NCI-H187 treated with DMSO at 0.1 percent for 48 hours (cell line): ENCODE measurements at places on chromosomes 6 and 20.

GRCh38 chr6:246352-246751 is 45.9 kb upstream of the DUSP22 start:
- DNase-seq: no peak

GRCh38 chr6:168180548-168181011 is 101.6 kb upstream of the FRMD1 start:
- DNase-seq: no peak

DNA sequence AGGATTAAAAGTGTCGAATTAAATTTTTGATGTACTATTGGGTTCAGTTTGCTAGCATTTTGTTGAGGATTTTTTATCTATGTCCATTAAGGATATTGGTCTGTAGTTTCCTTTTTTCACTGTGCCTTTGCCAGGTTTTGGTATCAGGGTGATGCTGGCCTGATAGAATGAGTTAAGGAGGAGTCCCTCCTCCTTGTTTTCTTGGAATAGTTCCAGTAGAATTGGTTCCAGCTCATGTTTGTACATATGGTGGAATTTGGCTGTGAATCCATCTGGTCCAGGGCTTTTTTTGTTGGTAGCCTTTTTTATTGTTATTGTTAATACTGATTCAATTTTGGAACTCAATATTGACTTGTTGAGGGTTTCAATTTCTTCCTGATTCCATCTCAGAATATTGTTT is 141.8 kb downstream of the SIM1 start:
- DNase-seq: no peak

DNA sequence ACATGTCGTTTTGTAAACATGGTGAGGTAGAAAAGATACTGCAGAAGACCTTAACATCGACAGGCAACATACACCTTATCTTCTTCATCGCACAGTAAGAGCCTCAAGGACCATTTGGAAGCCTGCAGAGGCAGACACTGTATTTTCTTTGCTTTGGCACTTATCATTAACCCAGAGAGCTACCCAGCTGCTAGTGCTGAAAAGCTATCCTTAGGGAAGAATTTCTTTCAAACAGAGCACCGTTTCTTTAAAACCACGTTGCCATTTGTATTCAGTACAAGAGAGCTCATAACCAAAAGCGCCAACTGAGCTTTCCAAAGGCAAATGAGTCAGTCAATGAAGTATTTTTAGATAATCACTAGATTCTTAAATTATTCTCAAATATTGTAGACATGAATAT is 306.6 kb downstream of the EPM2A start:
- DNase-seq: peak; percentile 22

GRCh38 chr6:13235339-13235738 is 93.0 kb downstream of the TBC1D7 start:
- DNase-seq: no peak

GRCh38 chr6:133754298-133754697 is 134.6 kb upstream of the TCF21 start:
- no peak for DNase-seq

DNA sequence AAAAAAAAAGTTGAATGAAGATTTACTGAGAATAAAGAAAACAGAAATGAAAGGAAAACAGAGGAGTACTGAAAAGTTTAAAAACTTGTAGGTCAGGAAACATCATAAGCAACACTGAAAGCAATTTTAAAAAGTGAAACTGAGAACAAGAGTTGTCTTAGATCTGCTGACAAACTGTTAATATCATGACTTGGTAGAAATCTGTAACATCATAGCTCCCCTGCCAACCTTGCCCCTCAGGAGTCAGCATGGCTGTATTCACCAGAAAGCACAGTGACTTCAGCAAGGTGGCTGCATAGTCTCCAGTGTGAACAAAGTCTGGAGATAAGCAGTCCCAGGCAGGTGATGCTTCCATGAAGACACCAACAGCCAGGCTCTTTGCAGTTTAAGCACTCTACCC is 5.3 kb downstream of the NAA20 start:
- DNase-seq: no peak

DNA sequence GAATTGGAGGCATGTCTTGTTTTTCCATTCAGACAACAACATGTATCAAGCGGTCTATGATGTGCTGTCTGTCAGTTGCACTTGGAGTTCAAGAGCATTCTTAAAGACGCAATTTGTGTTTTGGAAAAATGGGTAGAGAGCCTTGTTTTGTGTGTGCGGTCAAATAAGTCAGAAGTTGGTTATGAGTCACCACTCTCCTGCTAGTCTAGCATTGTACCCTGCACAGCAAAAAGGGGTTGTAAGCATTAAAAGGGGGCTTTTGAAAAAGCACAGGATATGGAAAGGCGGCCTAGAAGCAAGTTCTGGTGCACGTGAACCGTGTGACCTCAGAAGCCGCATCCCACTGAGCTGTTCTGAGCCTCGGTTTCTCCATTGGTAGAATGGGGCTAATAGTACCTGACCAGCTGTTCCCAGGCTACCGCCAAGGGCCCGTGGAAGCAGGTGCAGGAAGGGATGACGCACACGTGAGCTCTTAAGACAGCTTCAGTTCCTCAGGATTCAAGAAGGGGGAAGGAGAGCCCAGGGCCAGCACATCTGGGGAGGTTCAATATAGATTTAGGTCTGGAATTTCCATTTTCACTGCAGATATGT is 61.6 kb upstream of the SNX9 start:
- DNase-seq: no peak
